ENCODE measurements at places on chromosomes 13 and 19.

DNA sequence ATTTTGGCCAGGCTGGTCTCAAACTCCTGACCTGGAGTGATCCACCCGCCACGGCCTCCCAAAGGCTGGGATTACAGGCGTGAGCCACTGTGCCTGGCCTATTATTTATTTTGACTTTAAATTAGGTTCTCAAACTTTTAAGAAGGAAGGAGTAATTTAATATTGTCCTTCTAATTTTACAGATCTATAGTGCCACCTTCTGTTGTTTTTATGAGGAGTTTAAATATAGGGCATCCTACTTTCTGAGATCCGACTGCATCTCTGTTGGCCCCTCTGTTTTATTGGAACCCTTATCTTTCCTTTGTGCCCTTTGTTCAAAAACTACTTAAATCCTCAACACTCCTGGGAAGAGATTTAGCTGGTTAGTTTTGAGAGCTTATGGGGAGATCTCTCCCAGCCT lies 25.4 kb upstream of the ZMYM5 start:
- DNase-seq: no peak

DNA sequence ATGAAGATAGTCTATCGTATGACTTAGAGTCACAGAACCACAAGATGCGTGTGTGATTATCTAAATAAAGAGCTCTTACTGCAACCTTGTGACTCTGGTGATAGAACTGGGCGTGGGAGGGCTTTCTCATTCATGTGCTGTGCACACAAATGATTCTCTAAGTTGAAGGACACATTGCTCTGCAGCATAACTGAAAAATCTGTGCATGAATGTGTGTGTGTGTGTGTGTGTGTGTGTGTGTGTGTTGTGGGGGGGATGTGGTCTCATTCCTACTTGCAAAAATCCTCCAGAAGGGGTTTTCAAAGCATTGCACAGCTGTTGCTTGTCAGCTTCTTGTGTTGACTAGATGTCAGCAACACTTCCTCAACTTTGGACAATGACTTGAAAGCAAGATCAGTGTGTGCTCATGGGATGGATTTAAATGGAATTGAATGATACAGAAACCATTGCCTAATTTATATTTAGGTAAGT lies 22.4 kb downstream of the LRCH1 start:
- DNase-seq: no peak

GRCh38 chr19:47601180-47601904 lies 7.6 kb upstream of the BICRA start:
- no peak for DNase-seq

- DNase-seq: no peak
Measured at GRCh38 chr13:112643759-112644459, 45.9 kb upstream of the ATP11A start.

DNA sequence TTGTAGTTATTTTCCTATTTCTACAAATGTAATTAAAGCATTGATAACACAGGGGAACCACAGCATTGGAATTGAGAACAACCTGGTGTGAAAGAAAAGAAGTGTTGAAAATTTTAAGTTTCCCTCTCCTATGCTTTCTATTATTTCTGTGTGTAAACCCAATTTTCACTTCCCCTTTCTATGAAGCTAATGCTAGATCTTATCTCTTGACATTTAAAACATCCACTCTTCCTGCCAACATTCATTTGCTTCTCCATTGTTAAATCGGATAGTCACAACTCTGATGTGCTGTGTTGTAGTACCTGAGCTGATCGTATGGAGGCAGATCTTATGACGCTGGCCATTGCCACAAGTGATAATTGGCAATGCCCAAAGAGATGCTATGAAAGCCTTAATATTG lies 203.0 kb downstream of the ITGBL1 start:
- DNase-seq: no peak

DNA sequence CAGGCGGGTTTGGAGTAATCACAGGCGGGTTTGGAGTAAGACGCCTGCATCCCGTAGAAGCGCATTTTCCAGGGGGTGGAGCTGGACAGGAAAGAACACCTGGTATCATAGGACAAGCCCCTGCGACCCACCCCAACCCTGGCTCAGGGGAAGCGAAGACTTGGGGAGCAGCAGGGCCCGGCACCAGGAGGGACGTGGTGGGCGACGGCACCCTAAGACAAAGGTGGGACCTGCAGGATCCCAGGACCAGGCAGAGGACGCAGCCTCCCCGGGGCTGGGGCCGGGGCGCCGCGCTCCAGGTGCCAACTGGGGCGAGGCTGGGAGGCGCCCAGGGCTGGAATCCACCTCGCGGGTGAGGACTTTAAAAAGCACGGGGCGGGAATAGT lies 520 bp downstream of the ZNF600 start:
- DNase-seq: peak; percentile 5

- peak; percentile 44 for DNase-seq
Measured at GRCh38 chr19:56252699-56253422, 19.7 kb upstream of the EDDM13 start.

- DNase-seq: no peak
Measured at GRCh38 chr13:21657538-21657937, 13.3 kb upstream of the FGF9 start.

GRCh38 chr13:41615528-41615855 lies 158.1 kb downstream of the RGCC start:
- no peak for DNase-seq

DNA sequence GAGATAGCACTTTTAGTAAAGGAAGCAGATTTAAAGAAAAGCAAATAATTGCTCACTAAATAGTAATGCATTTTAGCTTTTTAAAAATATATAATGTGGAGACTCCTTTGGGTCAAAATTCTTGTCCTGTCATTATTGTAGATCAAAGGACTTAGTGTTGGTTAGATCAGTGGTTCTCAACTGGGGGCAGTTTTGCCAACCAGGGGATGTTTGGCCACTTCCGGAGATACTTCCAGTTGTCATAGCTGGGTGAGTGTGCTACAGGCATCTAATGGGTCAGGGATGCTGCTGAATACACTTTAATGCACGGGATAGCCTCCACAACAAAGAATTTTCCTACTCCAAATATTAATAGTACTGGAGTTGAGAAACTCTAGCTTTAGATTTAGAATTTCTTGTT lies 126.8 kb downstream of the LMO7 start:
- DNase-seq: no peak

DNA sequence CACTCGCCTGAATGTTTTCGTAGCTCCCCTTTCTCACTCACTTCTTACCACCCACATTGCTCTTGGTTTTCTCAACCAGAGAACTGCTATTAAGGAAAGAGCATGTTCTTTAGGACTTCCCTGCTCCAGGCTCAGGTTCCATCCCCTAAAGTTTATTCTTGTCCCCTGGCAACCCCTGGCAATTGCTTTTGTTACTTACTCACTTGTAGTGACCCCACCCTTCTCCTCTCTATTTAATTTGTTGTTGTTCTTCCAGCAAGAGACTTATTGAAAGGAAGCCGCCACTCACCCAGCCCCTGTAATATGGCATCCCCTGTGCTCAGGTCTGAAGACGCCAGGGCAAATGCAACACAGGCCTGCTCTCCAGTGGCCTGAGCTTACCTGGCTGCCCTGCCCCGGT lies 233.7 kb upstream of the SOX21 start:
- DNase-seq: no peak

- DNase-seq: no peak
Measured at GRCh38 chr13:49693191-49693733, 2.0 kb upstream of the EBPL start.

DNA sequence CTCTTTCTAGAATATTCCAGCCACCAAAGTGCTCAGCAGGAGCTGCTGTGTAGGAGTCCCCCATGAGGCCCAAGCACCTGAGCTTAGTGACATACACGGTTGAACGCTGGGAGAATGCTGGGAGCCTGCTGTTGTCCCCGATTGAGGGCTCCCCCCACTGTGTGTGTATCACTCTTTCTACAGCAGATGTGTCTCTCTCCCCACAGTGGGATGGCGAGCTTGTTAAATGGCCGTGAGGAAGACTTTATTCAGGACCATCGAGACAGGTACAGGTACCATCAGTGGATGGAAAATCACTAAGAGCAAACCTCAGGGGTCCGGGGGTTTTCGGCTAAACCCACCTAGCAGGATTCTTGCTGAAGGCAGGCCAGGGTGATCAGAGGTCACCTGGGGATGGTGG lies 22.7 kb downstream of the EPN1 start:
- no peak for DNase-seq

DNA sequence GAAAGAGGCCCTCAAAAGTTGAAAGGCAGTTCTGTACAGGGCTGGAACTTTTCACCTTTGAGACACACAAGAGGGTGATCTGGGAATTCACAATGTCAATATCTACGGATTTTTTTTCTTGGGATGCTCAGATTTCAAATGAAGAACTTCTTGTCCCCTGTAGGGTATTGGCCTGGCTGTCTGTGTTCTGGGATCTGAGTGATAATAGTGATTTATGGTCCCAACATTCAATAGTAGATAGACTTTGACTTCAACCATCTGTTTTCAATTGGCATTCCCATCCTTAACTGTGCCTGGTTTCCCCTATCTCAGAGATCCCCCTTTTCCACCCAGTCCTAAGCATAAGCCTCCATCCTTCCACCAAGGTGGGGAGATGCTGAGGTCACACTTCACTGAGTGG lies 274.1 kb downstream of the COG6 start:
- no peak for DNase-seq

GRCh38 chr13:26529441-26529840 lies 28.0 kb upstream of the WASF3 start:
- DNase-seq: peak; percentile 34

- DNase-seq: no peak
Measured at GRCh38 chr19:15398501-15399233, 19.1 kb upstream of the AKAP8 start.

DNA sequence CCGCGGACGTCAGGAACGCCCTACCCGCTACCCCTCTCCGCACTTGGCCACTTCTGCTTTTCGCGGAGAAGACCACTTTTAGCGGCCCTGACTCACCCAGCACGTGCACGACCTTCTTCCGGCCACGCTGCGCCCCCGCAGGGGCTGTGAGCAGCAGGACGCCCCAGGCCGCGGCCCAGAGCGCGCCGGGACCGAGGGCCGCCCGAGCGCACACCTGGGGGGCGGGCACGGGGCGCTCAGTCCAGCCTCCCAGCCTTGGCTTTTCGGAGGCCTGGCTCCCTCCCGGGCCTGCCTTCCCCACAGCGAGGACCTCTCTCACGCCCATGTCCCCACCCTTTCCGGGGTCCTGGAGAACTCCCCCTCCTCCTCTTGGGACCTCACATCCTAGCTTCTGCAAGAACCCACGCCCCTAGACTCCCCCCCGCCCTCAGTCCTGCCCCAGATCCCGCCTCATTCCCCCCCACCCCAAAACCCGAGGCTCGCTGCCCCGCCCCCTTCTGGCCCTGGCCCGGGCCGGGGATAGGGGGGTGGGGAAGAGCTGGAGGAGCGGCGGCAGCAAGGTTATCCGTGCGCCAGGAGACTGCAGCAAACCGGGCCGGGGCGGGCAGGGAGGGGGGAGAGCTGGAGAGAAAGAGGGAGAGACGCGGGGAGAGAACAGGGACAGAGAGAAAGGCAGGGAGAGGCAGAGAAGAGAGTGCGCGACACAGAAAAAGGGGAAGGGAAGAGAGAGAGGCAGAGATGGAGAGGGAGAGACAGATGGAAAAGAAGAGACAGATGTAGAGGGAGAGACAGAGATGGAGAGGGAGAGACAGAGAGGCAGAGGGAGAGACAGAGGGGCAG lies 11.5 kb downstream of the TM6SF2 start:
- no peak for DNase-seq

GRCh38 chr13:99329477-99329876 lies 22.3 kb upstream of the GPR183 start:
- DNase-seq: no peak

DNA sequence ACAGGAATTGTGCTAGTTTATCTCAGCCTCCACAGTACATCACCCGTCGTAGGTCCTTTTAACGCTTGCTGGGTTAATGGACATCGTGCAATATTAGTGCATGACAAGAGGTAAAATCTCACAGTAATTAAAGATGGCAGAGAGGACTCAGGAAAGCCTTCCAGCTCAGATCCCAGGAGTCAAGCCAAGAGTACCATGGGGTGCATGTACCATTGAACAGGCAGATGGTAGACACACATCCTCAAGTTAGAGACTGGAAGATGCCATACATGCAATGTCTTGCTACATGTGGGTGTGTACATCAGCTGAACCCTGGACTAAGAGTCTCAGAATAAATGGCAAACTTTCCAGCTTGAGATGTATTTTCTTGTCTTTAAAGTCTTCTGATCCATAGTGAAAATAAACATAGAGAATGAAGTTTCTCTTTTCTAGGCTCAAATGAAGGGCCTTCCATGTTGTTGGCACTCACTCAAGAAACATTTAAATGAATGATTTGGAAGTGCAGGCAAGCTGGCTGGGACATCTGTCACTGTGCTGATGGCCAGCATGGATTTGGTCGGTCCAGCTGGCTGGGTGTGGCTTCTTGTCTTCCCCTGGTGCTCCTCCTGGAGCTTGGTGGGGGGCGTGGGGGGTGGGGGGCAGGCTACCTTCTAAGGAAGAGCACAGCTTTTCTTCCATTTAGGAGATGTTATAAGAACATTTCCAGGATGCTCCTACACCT lies 290.9 kb upstream of the MAB21L1 start:
- no peak for DNase-seq

GRCh38 chr13:74104661-74105275 lies 29.4 kb downstream of the KLF12 start:
- DNase-seq: no peak

GRCh38 chr13:113190181-113190580 lies 18.3 kb downstream of the PCID2 start:
- no peak for DNase-seq

DNA sequence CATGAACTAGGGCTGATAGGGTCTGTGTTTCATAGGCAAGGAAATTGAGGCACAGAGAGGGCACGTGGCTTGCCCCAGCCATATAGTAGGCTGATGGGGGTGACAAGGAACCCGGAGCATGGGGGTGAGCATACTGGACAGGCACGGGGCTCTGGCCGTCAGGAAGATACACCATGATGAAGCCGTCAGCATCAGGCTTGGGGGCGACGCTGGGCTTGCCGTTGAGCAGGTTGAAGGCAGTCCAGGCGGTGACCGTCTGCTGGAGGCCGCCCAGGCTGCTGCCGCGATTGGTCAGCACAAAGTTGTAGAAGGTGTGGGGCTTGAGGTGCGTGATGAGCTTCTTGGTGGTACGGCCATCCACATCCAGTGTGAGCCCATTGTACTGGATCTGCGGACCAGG lies 119.7 kb downstream of the PTPRS start:
- no peak for DNase-seq

DNA sequence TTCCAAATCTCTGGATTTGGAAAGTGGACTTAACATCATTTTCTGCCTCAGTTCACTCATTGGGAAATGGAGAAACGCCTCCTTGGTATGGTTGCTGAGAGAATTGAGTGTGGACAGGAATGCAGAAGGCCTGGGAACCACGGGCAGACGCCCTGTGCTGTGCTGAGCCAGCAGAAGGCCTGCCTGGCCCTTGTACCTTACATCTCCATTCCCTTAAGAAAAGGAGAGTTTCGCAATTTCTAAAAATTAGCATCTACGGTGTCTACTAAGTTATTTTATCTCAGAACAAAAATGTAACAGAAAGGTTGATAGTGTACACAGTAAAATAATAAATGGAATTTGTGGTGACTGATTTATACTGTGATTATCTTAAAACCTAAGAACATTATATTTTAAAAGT lies 78.7 kb downstream of the IPO5 start:
- DNase-seq: no peak

GRCh38 chr19:35484252-35485036 lies 5.8 kb downstream of the KRTDAP start:
- DNase-seq: no peak

Data from HTR-8/SVneo (cell line).